CD4-positive, alpha-beta T cell treated with Interleukin-17A for 4 hours (primary cell): ENCODE measurements at places on chromosomes 7 and 10.

GRCh38 chr7:125241548-125241947, 311.9 kb upstream of the POT1 start:
- no peak for DNase-seq

DNA sequence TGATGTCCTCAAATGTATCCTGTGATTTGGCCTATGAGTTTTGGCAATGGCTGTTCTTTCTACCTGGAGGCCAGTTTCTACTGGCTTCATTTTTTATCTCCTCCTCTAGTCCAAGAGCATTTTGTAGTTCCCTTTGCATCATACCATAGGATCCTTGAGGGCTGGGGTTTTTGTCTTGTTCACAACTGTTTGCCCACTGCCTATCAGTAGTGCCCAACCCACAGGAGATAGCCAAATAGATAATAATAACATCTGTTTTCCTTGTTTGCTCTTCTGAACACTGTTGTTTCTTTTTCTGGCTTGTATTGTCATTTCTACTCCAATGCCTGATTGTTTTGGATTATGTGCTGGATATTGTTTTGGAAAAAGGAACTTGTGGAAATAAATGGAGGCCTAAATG, 3.4 kb downstream of the CDK1 start:
- DNase-seq, result no peak

DNA sequence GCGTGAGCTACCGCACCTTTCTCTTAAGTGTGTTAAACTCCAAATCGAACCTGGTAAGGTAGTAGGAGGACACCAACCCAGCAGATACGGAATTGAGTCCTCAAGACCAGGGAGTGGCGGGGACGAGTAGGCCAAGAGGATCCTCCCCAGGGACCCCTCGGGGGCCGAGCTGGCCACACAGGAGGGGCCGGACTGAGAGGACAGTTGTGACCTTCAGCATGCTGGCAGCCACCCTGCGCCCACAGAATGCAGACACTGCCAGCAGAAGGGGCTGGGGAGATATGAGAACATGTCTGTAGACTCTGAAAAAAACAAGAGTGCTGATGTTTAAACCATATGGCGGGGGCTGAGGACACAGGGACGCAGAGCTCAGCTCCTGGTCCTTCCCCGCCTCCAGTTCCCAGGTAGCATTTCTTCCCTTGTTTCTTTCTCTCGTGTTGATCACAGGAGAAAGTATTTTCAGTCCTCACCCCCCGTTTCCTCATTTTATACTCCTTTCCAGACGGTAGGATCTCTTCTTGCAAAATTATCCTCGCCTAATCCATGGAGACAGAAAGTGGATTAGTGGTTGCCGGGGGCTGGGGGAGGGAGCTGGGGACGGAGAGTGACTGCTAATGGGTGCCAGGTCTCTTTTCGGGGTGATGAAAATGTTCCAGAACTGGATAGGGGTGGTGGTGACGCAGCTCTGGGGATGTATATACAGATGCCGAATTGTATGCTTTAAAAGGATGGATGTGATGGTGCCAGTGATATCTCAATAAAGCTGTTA, 11.5 kb upstream of the UNCX start:
- DNase-seq, result no peak

- no peak for DNase-seq
These were observed 137.4 kb upstream of the RNF32 start for GRCh38 chr7:156503196-156503595.

- DNase-seq, result no peak
These were observed 44.3 kb downstream of the SMURF1 start for GRCh38 chr7:99099499-99100077.
